GM13977 (cell line): ENCODE measurements at places on chromosomes 5 and 9.

DNA sequence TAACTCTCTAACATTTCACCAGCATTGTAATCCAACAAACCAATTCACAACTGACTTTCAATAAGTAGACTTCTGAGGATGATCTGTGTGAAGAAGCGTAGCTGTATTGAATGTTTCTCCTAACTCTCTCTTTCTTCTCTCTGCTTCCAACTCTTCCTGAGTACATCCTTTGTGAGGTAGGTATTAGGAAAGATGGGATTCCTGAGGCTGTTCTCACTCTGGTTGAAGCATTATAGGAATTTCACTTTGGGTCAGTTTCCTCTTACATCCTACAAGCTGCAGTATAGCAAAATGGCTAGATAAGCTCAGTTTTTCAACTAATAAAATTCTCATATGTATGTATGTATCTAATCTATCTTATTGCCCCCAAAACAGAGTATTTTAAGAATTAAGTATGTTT is 702.8 kb downstream of the CETN3 start:
- DNase-seq: no peak

GRCh38 chr9:123724211-123724796 is 205.6 kb downstream of the DENND1A start:
- no peak for DNase-seq

DNA sequence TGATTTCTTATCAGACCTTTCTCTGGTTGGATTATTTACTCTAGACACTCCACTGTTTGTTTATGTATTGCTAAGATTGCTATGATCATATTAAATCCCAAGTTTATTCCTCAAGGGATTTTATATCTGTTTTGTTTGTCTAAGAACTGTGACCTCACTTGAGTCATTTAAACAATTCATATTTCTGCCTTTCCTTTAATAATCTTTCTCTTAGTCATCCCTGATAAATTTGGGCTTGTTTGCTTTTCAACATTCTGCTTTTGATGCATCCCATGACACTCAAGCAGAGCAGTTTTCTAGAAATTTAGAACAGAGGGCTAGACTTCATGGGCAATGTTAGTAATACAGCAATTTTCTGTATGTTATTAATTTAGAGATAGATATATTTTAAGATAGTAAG is 231.6 kb upstream of the TNC start:
- no peak for DNase-seq

- no peak for DNase-seq
Measured at GRCh38 chr5:161332343-161332742, 214.2 kb downstream of the GABRB2 start.

DNA sequence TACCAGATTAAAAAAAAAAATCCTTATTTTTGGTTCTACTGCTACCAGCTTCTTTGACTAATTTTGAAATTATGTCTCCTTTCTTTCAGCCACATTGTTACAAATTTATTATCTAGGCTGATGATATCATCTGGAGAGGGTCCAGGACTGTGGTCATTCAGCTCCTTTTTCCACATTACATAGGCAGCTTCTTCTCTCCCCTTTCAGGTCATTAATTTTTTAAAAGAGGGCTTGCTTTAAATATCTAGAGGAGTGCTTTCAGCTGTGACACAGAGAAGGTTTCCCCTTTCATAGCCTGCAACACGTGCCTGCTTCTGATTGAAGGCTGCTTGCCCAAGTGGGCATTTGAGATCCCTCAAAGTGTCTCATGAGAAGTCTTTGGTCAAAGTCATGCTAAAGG is 155.7 kb upstream of the PAPPA start:
- DNase-seq: no peak

DNA sequence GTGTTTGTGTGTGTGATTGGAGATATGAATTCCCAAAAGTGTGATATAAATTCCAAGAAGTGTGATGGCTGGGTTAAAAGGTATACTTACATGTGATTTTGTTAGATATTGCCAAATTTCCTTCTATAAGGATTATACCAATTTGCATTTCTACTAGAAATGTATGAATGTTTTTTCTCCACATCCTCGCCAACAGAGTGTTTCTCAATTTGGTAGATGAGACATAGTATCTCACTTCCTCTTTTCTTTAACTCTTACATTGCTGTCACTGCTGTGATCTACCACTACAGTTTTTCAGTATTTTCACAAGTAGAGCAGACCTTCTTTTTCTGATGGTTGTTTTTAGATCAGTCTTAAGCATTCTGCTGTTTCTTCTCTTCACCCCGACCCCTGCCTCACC is 111.3 kb downstream of the FER start:
- peak; percentile 58 for DNase-seq

DNA sequence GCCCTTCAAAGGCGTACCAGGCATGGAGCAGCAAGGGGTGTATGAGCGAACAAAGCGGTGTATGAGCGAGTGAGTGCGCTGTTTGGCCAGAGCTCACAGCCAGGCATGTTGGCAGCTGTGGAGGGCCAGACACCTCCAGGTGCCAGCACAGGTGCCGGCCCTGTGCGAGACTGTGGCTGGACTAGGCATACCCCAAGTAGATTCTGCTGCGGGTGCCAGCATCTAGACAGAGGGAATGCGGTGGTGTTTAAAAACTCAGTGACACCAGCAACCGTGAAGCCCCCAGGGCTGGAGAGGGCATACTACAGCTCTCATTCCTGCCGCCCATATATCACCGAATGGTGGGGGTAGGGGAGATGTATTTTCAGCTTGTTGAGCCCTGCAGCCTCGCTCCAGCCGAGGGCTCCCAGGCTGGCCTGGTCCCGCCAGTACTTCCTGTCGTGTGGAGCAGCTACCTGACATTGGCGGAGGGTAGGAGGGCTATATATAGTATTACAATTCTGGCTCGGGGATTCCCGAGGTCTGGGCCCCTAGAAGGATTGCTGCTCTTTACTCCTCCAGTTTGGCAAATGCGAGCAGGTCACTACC is 1829.6 kb upstream of the NUDT12 start:
- DNase-seq: no peak

- DNase-seq: no peak
Measured at GRCh38 chr9:120889606-120890271, 12.8 kb upstream of the PHF19 start.

- DNase-seq: no peak
Measured at GRCh38 chr5:137236849-137237507, 262.1 kb downstream of the SPOCK1 start.

DNA sequence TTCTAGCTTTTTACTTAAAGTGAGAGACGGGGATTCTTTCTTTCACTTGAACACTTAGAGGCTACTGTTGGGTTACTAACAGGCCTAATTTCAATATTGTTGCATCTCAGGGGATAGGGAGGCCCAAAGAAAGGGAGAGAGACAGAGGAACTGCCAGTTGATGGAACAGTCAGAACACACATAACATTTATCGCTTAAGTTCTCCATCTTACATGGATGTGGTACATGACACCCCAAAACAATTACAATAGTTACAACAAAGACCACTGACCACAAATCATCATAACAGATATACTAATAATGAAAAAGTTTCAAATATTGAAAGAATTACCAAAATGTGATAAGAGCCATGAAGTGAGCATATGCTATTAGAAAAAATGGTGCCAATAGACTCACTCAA is 4.3 kb upstream of the RIC1 start:
- DNase-seq: peak; percentile 14

DNA sequence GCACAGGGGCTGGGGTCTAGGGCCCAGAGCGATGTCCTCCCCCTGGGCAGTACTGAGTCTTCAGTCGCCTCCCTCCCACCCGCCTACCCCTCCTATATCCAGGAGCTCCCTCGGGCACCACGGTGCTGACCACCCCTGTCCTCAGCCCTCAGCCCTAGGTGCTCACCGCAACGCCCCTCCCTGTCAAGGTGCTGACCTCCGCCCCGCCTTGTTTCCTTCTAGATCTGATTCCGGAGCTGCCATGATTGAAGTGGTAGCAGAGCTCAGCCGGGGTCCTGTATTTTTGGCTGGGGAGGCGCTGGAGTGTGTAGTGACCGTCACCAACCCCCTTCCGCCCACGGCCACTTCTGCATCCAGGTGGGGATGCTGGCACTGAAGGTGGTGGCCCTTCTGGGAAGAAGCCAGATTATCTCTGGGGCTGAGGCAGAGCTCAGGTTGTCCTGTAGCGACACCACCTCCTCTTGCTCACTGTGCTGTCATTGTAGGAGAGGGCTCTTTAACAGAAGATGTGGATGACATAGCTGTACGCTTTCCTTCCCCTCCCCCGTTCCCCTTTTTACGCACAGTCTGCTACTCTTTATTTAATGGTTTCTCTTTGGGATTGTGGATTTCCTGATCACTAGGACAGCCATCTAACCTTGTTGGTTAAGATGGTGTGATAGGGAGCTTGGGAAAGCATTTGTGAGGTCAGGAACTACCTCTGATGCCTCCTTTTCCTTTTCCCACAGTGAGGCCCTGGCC is 598 bp downstream of the RGP1 start:
- peak; percentile 45 for DNase-seq

GRCh38 chr9:114327749-114328148 is 1.9 kb upstream of the ORM2 start:
- no peak for DNase-seq

DNA sequence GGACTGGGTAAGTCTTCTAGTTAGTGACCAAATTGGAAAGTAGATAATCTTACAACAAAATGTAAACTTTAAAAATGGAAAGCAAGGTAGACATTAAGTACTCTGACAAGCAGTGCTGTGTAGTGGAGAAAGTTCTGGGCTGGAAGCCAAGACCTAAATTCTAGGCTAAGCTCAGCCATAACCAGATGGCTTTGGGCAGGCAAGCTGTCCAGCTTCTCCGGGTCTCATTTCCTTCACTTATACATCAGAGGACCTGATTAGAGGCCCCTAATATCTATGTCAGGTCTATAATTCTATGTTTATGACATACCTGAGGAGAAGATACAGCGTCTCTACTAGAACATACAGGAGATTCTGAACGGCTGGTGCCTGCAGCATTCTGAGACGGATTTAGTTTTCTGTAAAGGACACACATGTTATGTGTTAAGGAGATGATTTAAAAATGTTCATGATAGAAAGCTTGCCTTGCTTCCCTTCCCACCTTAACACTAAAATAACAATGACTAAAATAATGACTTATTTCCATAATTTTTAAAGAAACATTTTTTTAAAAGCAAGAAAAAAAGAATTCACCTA is 61.2 kb downstream of the ELL2 start:
- DNase-seq: no peak

- no peak for DNase-seq
Measured at GRCh38 chr5:96658272-96658671, 3.9 kb upstream of the CAST start.

- no peak for DNase-seq
Measured at GRCh38 chr9:127854184-127854806, at the start of gene ENG. ENG (minus strand) TSS chr9:127854658; CDS start chr9:127854355, 303 bp downstream.

- no peak for DNase-seq
Measured at GRCh38 chr5:125510651-125511050, 764.2 kb upstream of the ZNF608 start.

- no peak for DNase-seq
Measured at GRCh38 chr9:116605904-116606341, 81.2 kb upstream of the TRIM32 start.

DNA sequence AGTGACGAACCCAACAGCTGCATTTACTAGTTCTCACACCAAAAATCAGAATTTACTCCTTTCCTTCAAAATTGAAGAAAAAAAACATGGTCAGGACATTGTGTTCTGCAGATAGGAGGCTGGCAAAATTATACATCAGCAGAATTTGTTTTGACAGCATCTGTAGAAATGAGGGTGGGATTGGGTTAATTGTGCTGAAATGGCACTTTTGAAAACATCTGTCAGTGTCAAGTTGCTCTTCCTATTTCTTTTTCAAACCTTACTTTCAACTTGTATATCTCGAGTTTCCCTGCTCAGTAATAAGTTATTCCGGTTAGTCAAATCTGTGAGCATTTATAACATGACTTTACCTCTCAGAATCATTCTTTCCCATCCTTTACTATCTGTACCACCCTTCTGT is 19.8 kb downstream of the WDR36 start:
- no peak for DNase-seq

DNA sequence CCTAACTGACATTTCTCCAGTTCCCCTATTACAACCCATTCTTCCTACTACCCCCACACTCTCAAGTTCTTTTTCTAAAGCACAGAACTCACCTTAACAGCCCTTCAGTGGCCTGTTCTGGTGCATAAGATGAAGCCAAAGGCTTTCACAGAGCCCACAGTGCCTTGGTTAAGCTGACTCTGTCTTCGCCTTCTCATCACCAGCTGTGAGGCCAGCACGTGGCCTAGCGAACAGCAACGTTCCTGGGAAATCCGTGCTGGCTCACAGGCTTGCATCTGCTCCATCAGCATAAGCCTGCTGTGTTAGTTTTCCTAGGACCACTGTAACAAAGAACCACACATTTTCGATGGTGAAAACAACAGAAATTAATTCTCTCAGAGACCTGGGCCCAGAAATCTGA is 67.9 kb upstream of the LPAR1 start:
- no peak for DNase-seq

DNA sequence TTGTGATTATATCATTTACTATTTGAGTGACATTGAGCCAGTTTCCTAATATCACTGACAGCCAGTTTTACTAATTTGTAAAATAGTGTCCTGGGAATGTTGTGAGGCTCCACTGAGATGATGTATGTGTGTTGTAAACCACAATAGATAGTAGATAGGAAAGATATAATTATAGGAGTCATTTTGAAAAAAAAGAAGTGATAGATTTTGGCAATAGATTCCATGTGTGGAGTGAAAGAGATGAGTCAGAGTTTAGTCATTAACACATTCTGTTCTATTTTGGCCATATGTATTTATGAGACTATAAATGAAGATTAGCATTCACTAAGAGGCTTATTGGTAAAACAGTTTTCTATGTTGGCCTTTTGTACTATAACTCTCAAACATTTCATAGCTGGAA is 388.2 kb downstream of the FAM170A start:
- DNase-seq: no peak

GRCh38 chr5:82218374-82219156 is 59.6 kb downstream of the RPS23 start:
- no peak for DNase-seq

DNA sequence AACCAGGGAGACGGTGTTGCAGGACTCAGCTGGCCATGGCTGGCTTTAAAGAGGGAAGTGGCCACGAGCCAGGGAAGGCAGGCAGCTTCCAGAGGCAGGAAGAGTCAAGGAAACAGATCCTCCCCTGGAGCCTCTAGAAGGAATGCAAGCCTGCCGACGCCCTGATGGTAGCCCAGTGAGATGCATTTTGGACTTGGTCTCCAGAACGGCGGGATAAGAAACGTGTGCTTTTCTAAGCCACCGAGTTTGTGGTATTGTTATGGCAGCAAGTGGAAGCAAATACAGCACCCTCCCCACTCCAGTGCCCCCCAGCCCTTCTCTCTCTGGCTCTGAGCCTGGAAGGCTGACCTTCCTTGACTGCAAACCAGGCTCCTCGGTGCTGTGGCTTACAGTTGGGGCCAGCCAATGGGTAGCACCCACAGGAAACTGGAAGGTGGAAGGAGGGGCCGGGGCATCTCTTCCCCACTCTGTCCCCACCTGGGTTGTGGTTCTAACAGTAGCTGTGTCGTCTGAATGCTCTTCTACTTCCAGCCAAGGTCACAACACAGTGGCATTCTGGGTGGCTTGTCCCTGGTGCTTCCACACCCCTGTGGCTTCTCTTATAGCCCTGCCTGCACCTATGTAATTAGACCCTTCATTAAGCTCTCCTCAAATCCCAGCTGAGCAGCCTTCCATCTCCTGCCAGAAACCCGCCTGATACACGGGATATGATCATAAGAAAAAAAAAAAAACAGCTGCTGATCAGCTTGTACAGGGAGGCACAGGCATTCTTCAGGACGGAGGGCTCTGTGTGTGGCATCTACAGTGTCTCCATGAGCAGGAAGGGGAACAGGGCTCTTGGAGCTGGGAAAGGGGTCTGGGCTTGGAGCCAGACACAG is 29.9 kb upstream of the UNC5A start:
- no peak for DNase-seq
